Activated CD4-positive, alpha-beta T cell treated with anti-CD3 and anti-CD28 coated beads for 48 hours (primary cell): ENCODE measurements at places on chromosomes 7 and 10.
A peak's percentile ranks its signal among the peaks of the same experiment; 100 is the strongest.

DNA sequence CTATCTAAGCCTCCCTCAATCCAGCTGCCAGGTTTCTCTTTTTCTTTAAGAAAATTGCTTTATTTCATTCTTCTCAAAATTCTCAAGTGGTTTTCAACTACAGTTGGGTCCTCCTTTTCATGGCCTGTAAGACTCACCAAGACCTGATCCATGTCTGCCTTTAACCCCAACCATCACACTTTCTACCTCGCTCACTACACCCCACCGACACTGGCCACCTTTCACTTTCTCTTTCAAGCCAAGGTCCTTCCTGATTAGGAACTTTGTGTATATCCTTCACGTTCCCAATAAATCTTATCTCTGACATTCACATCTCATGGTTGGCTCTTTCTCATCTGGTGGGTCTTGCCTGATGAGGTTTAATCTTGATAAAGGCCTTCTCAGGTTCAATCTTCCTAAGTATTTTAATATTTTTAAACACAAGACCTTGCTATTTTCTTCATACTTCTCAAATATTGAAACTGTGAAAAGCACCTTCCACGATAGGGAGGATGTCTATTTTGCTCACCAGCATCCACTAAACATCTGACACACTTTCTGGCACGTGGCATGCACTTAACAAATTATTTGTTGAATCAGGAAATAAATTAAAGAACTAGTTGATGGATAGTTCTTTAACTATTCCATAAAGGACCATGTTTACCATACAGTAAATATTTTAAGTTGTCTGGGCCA, 624.8 kb downstream of the GRID1 start:
- DNase-seq, result no peak

GRCh38 chr7:25392588-25393338, 164.5 kb upstream of the NPVF start:
- DNase-seq, result no peak

DNA sequence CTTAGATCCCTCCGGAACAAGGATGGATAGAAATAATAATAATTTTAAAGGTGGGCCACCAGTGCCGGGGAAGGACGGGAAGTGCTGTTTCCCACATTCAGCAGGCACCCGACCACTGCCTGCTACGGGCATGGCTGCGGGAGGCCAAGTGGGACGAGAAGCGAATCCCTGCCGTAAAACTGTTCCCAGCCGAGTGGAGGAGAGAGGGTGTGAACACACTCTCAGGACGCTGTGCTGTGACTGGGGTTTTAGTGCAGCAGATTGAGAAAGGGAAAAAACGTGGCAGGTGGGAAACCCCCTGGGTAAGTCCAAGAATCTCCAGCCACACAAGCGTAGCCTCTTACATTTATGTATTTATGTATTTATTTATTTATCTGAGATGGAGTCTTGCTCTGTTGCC, 158.8 kb downstream of the DNAJB6 start:
- peak; percentile 44 for DNase-seq

GRCh38 chr7:70446448-70447143, 685.3 kb upstream of the GALNT17 start:
- DNase-seq, result no peak

- DNase-seq, result no peak
These were observed 117.4 kb upstream of the POM121L12 start for GRCh38 chr7:52917982-52918578.

GRCh38 chr10:45581216-45581549, 91.4 kb downstream of the ZFAND4 start:
- DNase-seq, result no peak

DNA sequence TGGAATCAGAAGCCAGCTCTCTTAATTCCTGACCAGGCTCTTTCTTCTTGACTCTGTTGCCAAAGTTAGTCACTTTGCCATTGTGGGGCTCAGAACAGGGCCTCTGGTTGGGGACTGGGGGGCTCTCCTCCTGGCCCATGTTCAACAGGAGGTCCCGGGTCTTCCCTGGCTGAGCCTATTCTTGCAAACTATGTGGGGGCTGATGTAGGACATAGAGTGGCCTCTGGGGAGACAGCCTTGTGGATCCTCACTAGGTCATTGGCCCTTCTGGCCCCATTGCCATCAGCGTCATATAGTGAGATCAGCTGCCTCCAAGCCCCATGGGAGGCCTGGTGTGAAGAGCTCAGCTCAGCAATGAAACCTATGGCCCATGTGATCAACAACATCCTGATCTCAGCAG, 77.6 kb upstream of the LEP start:
- DNase-seq, result no peak

- no peak for DNase-seq
These were observed 123.9 kb downstream of the CREB5 start for GRCh38 chr7:28536259-28536658.

- no peak for DNase-seq
These were observed 65.7 kb upstream of the ASAH2 start for GRCh38 chr10:50316695-50317648.

DNA sequence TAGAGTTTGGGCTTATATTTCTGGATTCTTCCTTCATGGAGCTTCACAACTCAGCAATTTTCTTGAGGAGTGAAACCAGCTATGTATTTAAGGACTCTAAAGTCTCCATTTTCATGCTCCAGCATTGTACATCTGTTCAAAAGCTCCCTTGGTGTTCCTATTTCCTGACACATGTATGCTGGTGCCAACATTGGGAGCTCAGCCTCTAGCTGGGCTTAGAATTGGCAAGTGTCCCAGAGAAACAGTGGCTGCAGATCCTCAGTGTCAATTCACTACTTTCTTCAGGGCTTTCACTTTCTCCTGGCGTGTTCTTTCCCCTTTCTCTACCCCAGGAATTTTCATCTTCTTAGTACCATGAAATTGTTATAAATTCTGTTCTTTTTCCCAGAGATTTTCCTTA, 103.1 kb downstream of the ZNF467 start:
- no peak for DNase-seq

DNA sequence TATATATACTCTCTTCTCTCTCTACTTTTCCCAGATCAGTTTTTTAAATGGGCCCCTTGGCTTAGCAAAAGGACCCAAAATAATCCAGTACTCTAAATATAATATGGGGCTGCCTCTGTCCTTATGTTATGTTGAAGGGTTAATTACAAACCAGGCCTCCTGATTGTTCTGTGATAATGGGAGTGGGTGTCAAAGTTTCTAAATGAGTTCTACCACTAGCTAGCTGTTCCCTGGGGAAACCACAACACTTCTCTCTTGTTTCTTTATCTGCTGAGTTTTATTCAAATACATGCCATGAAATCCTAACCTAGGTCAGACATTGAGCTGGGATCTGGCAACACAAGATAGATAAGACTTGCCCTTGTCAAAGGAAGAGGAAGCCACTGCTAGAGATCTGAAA, 3.8 kb downstream of the HTR5A start:
- no peak for DNase-seq

GRCh38 chr10:112834751-112835181, 115.3 kb upstream of the TCF7L2 start:
- no peak for DNase-seq

DNA sequence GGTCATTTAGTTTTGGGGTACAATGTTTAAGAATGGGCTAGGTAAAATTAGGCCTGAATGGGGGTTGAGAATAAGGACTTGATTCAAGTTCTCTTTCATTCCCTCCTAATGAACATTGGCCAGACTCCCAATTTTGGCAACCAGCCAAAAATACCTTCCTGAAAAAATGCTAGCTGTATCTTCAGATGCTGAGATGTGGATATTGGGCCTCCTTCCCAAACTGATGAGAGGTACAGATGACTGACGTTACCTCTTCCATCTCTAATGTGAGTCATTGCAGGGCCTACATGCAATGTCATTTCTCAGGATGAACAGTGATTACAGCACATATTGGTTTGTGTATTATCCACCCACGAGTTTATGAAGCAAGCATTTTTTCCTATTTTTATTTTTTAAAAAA, 151.6 kb downstream of the SND1 start:
- no peak for DNase-seq

- DNase-seq, result no peak
These were observed 46.3 kb downstream of the MYOF start for GRCh38 chr10:93435621-93436397.

GRCh38 chr10:128481152-128481840, 355.1 kb upstream of the MKI67 start:
- no peak for DNase-seq

GRCh38 chr10:44910602-44911001, 535 bp upstream of the TMEM72 start:
- no peak for DNase-seq

GRCh38 chr7:30751696-30752273, at the start of gene INMT:
INMT (plus strand) TSS chr7:30752135; CDS start chr7:30752151, 16 bp downstream.
- DNase-seq, result no peak

DNA sequence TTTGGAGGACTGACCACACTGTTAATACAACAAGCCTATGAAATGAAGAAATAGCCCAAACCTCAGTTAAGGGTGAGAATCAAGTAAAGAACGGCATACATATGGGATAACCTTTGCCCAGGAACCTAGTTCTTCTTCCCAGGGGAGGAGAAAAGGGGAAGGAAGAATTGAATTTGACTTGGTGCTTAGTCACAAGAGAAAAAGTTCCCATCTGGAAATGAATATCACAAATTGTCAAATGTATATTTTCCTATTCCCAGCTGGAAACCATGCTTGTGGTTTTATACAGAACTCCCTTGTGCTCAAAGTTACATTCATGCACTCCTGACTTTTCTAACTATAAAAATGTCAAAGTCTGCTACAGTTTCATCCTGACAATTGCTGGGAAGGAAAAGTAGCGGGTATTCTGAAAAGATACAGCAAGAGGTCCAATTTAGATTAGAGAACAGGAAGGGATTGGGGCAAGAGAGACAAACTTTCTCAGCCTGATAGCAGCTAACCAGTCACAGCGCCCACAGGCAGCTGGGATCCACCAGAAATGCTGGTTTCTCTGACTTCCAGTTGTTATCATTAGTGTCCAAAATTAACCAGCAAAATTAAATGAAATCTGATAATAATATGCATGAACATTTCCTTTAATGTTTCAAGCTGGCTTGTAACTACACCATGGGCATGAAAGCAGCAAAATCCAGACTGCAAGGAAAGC, 18.6 kb upstream of the GSAP start:
- no peak for DNase-seq

DNA sequence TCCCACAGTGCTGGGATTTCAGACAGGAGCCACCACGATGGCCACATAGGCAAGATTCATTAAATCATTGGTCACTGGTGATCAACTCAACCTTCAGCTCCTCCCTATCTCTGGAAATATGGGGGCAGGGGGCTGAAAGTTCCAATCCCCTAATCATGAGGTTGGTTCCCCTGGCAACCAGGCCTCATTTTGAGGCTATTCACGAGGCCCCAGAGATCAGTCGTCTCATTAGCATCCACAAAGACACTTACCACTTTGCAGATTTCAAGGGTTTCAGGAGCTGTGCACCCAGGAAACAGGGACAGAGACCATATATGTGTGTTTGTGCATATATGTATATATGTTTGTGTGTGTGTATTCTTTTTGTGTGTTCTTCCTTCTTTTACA, 7.7 kb upstream of the GUSB start:
- DNase-seq, result no peak

GRCh38 chr7:156652886-156653568, 12.5 kb downstream of the RNF32 start:
- no peak for DNase-seq

DNA sequence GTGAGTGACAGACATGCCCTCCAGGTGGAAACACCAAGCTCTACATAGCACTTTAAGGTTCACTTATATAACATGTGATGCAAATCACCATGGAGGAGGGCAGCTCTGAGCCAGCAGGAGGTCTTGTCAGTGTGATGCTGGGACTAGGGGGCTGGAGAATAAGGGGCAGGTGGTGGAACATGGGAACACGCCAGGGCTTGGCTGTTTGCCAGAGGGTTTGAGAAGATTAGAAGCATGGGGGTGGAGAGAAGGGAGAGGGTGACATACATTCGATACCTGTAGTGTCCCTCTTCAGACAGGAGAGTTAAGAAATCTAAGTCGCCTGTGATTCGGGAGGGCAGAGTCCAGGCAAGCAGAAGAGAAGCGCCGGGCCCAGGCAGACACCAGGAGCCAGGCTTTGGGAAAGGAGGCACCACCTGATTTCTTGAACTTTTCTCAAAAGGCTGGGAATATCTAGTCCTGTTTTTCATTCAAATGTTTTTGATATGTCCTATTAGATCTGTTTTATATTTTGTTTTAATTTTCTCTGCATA, 16.9 kb upstream of the LAMB4 start:
- DNase-seq, result no peak

- DNase-seq, result no peak
These were observed 26.0 kb downstream of the HSPA12A start for GRCh38 chr10:116716381-116716780.

DNA sequence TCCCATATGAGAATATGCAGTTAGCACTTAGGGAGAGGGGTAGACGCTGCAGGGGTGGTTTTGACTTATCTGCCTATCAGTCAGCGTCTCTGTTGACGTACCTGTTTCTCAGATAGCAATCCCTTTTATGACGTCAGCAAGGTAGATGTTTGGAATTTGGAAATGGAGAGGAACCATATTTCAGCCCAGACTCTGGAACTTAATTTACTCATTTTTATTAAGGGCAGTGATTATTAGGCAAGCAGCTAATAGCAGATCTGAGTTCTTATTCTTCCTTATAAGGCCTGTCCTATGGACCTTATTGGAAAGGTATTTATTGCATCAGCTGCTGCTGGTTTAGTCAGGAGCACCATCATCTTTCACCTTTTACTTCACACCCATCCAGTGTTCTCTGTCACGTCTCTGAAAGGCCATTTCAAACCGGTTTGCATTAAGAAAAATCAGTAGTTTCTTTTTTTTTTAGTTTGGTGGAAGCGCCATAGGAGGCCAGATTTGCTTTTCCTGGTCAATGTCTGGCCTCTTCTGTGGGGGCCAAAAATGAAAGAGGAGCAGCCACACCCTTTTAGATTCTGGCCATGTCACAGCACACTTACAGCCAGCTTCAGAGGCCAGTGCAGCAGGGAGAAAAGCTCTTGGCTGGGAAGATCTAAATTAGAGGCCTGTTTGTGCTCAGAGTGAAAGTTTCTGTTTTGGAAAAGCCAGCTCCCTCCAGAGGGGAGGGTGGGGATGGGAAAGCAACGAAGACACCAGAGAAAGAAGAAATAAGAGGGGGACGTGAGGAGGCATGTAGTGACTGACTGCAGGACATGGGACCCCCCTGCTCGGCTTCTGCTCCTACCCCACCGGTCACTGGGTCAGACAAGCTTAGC, 146.3 kb downstream of the TCF7L2 start:
- no peak for DNase-seq

- DNase-seq, result no peak
These were observed 267.5 kb downstream of the SNX13 start for GRCh38 chr7:17672783-17673182.

DNA sequence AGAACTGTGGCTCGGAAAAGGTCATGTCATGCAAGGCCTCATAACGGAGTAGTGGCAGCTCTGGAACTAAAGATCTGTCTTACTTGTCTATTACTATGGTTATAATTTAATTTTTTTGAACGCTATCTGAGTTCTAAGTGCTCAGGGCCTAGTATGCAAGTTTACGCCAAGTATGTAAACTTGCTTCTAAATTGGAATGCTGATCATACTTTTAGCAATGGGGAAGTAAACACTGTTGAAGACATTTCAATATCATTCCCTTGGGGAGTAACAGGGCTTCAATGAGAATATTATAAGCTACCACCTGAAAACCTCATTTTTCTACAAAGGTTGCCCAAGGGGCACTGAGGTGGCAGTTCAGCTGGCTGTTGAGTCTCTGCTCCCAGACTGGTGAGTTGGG, 69.5 kb upstream of the NFKB2 start:
- DNase-seq, result no peak
